Activated T-cell treated with anti-CD3 and anti-CD28 coated beads, Interleukin-2, amount 50 U/mL, for 24 hours (primary cell): ENCODE measurements at places on chromosomes 2 and 18.

GRCh38 chr18:41789001-41789400, 166.0 kb upstream of the PIK3C3 start:
- no peak for DNase-seq

GRCh38 chr2:76946631-76947145, 575.5 kb downstream of the LRRTM4 start:
- DNase-seq: no peak

- no peak for DNase-seq
Observed at GRCh38 chr2:212897296-212897695, 254.1 kb downstream of the IKZF2 start.

GRCh38 chr2:237227592-237228280, 142.0 kb downstream of the COPS8 start:
- peak; percentile 37 for DNase-seq

DNA sequence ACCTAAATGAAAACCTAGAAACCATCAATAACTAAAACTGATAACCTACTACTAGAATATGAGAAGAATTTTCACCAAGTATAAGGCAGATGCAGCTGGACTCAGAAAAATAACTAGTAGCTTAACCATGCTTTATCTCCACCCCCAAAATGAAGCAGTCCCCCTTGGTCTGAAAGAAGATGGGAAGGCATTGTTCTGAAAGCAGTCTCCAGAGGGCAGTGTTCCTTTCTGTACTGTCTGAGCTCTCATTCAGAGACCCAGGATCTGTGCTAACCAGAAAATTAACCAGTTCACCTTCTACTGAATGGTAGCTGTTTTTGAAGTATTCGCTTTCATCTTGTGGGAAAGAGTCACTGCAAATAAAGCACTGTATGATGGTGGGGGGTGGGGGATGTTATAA, 273.0 kb downstream of the PDE11A start:
- DNase-seq: no peak

GRCh38 chr2:200066417-200066816, 111.0 kb downstream of the MAIP1 start:
- no peak for DNase-seq

DNA sequence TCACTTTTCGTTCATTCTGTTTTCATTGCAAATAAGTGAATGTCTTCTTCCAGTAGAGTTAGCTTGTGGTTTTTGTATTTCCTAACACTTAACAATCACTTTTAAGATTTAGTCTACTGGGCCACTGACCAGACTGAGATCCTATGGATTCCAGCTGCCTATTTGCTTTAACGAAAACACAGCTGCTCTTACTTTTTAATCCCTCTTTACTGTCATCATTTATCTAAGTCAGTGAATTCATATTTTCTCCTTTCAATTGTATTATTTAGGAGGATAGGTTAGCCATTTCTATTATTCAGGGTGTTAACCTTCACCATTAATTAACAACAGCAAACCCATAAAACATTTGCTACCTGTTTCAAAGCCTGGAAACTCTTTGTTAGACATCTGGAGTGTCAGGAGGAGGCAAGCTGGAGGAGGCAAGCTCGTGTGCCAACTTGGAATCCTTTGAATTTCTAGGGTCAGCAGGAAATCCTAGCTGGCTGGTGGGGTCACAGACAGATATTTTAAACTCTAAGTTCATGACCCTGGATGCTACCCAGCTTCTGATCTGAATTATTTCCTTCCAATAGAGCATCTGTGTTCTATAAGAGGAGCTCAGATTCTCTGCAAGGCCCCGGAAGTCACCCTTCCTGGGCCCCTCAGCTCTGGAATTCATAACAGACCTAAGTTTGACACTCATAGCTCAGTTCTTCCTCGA, 385.3 kb downstream of the RBM43 start:
- no peak for DNase-seq

- no peak for DNase-seq
Observed at GRCh38 chr2:237121321-237121720, 35.6 kb downstream of the COPS8 start.

- peak; percentile 29 for DNase-seq
Observed at GRCh38 chr2:239271471-239271870, 129.3 kb downstream of the HDAC4 start.

GRCh38 chr18:10245846-10246175, 208.6 kb upstream of the APCDD1 start:
- no peak for DNase-seq

DNA sequence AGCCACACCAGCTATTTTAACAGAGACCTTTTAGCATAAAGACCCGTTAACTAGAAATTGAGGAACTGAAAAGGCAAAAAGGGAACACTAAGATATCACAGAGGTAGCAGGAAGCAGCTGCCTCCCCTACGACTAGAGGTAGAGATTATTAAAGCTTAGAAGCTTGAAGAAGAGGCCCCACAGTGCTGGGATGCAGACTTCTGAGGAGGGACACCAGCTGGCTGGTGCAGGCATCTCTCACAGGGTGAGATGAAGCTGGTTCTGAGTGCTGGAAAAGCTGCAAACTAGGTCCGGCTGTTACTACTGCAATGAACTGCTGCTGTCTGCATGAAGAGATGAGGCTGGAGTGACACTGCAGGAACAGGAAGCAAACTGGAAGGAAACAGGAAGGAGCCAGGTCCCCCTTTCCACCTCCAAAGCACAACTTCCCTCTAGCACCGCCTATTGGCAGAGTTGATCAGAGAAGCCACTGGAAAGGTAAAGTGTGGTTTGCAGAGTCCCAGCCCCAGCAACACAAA, 61.2 kb upstream of the MRPS9 start:
- DNase-seq: peak; percentile 30

- no peak for DNase-seq
Observed at GRCh38 chr2:215455958-215456357, 20.1 kb upstream of the FN1 start.

DNA sequence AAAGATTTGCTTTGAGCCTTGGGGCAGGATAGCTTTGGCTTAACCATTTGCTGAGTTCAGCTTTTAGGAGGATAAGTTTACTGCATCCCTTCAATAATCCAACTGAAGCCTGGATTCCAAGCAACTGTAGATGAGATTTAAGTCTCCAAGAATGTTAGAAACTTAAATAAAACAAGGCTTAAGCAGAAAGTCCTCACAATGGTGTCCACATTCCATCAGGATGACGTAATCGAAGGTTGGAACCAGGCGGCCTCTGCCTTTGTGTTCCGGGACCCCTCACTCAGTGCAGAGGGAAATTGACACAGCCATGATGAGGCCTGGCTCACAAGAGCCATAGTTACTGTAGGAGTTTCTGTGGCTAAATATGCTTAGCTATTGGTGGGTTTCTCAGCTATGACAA, 260.4 kb downstream of the LPIN1 start:
- no peak for DNase-seq

DNA sequence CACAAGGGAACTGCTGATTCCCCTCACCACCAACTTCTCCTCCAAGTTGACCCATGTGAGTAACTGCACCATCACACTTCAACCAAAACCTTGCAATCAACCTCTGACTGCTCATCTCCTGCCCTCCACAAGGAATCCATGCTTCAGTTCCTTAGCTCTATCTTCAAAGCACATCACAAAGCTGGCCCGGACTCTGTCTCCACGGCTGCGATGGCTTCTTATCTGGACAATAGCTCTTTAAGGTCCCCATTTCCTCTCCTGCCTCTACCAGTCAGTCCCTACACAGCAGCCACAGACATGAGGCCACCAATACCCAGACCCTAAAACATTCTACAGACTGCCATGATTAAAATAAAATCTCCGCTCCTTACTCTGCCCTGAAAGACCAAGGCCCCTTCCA, 25.7 kb downstream of the MBOAT2 start:
- DNase-seq: no peak

DNA sequence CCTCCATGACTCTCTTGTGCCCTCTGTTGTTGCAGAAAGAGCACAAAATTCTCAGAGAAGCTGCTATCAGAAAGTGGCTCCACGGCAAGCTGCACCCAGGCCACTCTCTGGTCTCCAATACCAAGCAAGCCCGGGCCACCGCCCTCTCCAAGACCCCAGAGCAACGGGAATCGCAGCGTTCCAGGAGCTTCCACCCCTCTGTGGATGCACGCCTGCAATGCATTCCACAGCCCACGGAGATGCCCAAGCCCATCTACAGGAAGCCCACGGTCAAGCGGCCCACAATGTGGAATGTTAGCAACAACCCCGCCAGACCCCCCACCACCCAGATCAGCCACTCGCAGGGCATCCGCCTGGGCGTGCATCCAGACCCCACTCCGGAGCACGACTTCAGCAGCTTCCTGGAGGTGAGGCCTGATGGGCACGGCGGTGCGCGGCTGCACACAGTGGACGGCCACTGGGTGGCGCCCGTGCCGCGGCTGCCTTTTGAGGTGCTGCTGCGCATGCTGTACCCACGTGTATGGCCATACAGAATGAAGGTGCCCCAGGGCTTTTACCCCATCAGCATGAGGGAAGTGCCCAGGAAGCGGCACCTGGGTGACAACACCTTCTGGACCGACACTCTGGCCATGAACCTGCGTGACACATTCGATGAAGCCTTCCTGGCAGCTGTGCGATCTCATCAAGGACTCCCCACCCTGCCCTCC, 6.3 kb downstream of the ANKRD53 start:
- peak; percentile 89 for DNase-seq
